Heart left ventricle (tissue), 16 donors: ENCODE measurements at places on chromosomes 2 and 18. TPM values are rescaled to one million over a fixed set of nuclear protein-coding genes. Genes with fewer than 3 reads are reported as not detected.

- DNase-seq = no peak
These were observed 147.4 kb upstream of the SIX2 start for GRCh38 chr2:45156605-45157004.

RALBP1 gene
- 56.9 TPM for total RNA-seq

ZNF804A gene
- not detected for total RNA-seq

DNA sequence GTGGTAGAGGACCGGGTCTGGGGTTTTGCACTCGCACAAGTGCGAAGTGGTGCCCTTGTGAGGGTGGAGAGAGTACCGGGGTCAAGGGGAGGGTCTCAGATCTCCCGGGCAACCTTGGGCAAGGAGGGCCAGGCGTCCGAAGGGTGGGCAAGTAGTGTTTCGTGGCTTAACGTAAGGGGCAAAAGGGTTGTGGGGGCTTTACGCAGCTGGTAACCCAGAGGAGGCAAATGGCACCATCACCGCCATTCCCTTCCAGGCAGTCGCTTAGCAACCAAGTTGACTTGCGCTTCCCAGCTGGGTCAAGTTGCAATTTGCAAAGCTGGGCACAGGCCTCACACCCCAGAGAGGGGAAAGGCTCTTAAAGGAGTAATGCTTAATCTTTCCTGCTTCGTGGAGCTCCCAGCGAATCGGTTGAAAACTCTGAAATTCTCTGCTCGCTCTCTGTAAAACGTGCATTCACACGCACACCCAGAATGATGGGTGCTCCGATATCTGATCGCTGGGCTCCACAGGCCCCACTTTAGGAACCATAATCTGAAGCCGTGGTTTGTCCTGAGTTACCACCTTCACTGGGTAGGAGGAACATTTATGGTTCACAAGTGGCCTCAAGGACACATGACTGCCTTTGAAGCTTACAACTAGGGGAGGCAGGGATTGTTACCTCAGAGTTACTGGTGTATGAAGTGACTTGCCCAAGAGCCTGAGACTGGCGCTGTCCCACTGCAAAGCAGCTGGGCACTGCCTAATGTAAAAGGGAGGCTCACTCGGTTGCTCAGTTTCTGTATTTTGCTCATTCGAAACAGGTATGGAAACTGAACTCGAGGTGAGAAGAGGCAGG lies 127.9 kb downstream of the UXS1 start:
- no peak for DNase-seq

NDUFAF7 gene
- total RNA-seq = 19.8 TPM

- no peak for DNase-seq
These were observed 274.7 kb upstream of the SIX2 start for GRCh38 chr2:45283764-45284620.

ASXL3 gene
- total RNA-seq = 5.4 TPM

GRCh38 chr2:100878000-100878791 lies 58.3 kb downstream of the NPAS2 start:
- no peak for DNase-seq

- no peak for DNase-seq
These were observed 97.2 kb downstream of the SOS1 start for GRCh38 chr2:39023649-39024048.

- DNase-seq = no peak
These were observed 43.2 kb downstream of the SLC5A7 start for GRCh38 chr2:108029496-108029895.

DNA sequence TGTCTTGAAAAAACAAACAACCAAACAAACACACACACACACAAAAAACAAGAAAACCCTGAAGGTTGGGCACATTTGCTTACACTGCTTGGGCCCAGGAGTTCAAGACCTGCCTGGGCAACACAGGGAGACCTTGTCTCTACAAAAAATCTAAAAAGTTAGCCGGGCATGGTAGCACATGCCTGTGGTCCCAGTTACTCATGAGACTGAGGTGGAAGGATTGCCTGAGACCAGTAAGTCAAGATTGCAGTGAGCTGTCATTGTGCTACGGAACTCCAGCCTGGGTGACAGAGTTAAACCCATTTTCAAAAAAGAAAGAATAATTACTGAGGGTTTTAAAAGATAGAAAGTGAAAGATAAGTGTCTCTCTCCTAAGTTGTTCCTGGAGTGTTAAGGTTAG lies 103.4 kb downstream of the MBD5 start:
- no peak for DNase-seq

GULP1 gene
- total RNA-seq = 3.5 TPM

DNA sequence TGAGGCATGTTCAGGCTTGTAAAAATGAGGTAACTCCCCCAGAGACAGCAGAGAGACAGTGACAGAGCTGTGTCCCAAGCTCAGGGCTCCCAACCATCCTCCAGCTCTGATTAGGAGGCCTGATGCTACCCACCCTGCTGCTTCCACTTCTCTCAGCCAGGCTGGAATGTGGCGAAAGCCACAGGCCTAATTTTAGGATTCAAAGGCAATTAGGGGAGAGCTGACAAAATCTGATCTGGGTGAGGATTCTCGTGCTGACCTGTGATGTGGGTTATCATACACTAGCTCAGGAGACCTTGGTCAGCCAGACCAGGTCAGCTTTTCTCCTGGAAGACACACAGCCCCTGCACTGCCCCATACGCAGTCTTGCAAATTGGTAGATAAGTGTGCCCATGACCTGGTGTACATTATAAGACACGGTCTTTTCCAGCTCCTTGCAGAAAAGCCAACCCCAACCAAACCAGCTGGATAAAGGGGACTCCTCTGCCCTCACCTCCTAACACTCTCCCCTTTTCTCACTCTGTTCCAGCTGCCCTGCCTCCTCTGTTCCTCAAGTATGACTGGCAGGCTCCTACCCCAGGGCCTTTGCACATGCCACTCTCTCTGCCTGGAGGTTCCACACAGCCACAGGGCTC lies 225.9 kb downstream of the MGAT5 start:
- DNase-seq = no peak

GRCh38 chr18:48399303-48400075 lies 9.7 kb downstream of the ZBTB7C start:
- no peak for DNase-seq

DNA sequence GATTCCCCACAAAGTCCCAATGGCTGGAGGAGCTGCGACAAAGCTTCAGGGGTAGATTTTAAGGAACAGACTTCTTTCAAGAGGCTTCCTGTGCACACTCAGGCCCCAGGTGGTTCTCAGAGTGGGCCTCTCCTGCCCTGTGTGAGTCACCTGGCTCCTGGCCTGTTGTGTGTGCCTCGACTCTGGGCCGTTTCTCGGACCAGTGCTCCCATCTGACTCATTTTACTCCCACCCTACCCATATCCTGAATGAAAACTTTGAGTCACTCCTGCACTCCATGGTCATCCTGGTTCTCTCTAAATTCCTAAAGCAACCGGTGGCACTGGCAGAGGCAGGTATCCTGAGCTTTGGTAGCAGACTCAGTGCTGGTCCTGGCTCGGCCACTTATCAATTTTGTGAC lies 84.1 kb downstream of the CELF4 start:
- no peak for DNase-seq

- DNase-seq = no peak
These were observed 12.7 kb upstream of the FHOD3 start for GRCh38 chr18:36284671-36285295.

- no peak for DNase-seq
These were observed 151.1 kb upstream of the TWIST2 start for GRCh38 chr2:238696786-238697185.

- DNase-seq = no peak
These were observed 106.9 kb upstream of the SP3 start for GRCh38 chr2:174072069-174072468.

DNA sequence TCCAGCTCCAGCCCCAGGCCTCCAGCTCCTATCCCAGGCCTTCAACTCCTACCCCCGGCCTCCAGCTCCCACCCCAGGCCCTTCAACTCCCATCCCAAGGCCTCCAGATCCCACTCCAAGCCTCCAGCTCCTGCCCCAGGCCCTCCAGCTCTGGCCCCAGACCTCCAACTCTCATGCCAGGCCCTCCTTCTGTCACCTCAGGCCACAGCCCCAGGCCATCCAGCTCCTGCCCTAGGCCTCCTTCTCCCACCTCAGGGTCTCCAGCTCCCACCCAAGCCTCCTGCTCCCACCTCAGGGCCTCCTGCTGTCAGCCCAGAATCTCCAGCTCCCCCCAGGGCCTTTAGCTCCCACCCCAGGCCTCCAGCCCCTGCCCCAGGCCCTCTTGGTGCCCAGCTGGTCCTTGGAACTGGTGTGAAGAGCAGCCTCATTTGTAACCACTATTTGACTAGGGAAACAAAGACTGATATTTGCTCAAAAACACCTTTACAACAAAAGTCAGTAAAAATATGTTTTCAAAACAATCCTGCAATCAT lies 67.8 kb upstream of the SALL3 start:
- DNase-seq = no peak

TMEM247 gene
- total RNA-seq = not detected

DNA sequence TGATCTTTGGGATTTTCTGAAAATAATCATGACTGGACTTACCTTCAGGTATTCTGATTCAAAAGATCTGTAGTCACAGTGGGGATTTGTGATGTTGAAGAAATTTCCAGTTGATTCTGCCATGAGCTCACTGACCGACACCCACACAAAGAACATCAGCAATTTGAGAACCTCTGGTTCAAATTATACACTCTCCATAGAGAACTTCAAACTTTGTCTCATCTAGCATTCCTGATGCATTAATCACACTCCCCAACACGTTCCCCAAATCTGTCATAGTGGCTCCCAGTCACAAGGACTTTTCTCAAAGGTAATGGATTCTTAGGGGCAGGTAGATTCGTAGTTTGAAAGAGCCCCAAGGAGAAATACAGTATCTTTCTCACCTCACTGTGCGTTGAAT lies 584.3 kb downstream of the FBXO15 start:
- DNase-seq = no peak

DNA sequence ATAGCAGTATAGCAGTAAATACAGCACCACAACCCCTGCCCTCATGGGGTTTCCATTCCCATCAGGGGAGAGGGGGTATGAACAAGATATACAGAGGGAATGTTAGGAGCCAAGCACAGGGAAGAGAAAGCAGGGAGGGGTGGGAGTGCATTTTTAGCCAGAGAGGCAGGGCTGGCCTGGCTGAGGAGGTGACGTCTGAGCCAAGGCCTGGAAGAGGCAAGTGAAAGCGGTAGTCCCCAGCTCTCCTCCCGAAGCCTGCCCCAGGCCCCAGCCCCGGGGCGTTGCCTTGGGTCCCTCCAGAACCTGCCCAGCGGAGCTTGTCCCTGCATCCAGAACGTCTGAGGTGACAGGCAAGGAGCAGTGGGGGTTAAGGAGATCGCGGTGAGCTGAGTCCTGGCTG lies 45.1 kb upstream of the FOSL2 start:
- DNase-seq = no peak

GRCh38 chr2:72959995-72960981 lies 43.0 kb downstream of the EMX1 start:
- peak; percentile 13 for DNase-seq

- no peak for DNase-seq
These were observed 113.3 kb upstream of the ALKAL2 start for GRCh38 chr2:401019-401679.

DNA sequence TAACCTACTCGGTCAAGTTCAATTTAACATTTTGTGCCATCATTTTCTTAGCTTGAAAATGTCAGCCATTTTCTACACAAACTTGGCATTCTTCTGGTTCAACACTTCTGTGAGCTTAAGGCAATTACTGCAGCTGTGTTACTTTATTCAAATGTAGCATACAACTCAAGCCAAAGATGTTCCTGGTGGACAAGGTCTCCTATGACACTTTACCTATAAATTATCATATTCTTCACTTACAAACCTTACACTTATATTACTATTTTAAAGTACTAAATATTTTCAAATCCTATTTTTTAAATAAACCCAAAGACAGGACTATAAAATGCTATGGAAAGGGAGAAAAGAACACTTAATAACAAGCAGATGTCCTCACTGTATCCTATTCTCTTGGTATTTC lies 1045.3 kb downstream of the TSN start:
- no peak for DNase-seq

CASP10 gene
- 24.0 TPM for total RNA-seq

RNF138 gene
- total RNA-seq = 3.9 TPM

- no peak for DNase-seq
These were observed 66.5 kb downstream of the BOLA3 start for GRCh38 chr2:74081030-74081762.

- DNase-seq = peak; percentile 61
These were observed 64.9 kb downstream of the MCFD2 start for GRCh38 chr2:46850742-46851141.

DNA sequence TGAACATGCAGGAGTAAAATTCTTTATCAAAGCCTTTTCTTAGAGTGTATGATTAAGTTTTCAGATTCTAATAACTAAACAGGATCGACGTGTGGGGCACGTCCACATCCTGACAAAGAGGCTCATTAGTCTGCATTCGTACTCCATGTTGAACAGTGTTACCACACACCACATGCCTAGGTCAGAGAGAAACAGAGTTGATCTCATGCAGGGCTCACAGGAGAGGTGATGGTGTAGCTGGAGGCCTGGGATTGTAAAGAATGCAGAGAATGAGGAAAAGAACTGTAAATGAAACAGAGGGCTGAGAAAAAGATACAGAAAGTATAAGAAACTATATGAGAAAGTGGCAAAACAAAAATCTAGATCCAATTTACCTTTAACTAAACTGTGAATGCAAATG lies 632.5 kb downstream of the BCL11A start:
- no peak for DNase-seq

DUSP19 gene
- total RNA-seq = 4.2 TPM

CDH2 gene
- total RNA-seq = 411 TPM

ARHGEF4 gene
- 5.2 TPM for total RNA-seq

POMC gene
- 8.0 TPM for total RNA-seq

MYO3B gene
- not detected for total RNA-seq

TANC1 gene
- 41.2 TPM for total RNA-seq

DNA sequence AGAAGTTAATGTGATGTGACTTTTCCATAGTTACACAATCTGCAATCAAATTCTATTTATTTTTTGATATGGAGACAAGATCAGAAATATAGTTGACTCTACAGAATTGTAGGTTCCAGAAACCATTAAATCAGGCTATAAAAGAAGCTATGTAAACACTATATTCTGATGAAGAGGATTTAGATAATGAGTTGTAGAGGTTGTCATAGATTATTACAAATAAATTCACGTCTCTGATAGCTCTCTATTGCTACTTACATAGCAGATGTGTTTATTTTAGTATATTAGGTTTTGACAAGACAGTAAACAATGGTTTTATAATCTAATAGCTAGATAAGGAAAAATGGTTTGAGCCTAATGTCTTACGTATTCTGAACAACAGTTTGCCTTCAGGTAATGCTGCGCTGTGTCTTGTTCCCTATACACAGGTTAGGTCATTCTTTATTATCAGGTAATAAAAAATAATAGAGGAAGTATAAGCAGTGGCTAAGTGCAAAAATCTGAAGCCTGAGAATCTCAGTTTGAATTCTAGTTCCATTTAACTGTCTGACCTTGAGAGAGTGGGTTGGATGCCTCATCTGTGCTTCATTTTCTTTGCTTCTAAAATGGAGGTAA lies 93.4 kb downstream of the PPP1R1C start:
- DNase-seq = no peak

- DNase-seq = no peak
These were observed 418.2 kb downstream of the GRB14 start for GRCh38 chr2:164203131-164203530.

DLX2 gene
- not detected for total RNA-seq

GRCh38 chr2:38074058-38074763 lies 1.7 kb downstream of the CYP1B1 start:
- peak; percentile 15 for DNase-seq

TMEM169 gene
- total RNA-seq = 1.5 TPM

- no peak for DNase-seq
These were observed 77.0 kb downstream of the UPP2 start for GRCh38 chr2:158178646-158179045.

CRYBA2 gene
- not detected for total RNA-seq

SP100 gene
- total RNA-seq = 58.5 TPM

- no peak for DNase-seq
These were observed 87.0 kb downstream of the CCDC141 start for GRCh38 chr2:178962805-178963433.
